ENCODE measurements at places on chromosomes 7 and 10. TPM values are rescaled to one million over a fixed set of nuclear protein-coding genes. Genes with fewer than 3 reads are reported as not detected.

DNA sequence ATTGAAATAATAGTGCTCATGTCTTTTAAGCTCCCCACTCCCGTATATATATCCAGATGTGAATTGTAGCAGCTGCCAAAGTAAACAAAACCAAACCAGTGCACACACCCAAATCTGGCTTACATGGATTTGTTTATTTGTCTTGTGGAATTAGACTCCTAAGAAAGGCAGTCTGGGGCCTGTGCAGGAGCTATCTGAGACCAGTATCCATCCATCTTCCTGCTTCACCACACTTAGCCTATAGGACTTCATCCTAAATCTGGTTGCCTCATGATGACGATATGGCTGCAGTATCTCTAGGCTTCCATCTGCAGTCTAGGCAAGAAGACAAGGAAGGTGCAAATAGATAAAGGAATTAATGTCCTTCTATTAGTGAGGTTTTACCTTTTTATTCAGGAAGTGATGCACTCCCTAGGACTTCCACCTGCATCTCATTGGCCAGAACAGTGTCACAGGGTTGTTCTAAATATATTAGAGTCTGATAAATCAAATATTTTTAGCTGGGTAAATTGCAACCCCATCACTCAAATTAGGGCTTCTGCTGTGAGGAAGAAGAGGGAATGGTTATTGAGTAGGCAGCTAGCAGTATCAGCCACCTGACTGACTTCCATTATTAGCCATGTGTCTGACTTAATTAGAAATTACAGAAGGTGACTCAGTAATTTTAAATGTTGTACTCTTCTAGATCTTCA is 6.0 kb downstream of the WIPF3 start:
- no peak overlapping the region for H3K4me3 ChIP-seq
- H3K27me3 ChIP-seq, result peaks cover 51% of the 10 kb centered on the region
- no peak for DNase-seq
- H3K36me3 ChIP-seq, result no peaks in the 10 kb centered on the region
- H3K27ac ChIP-seq, result no peak overlapping the region
- peaks cover under 1% of the 10 kb centered on the region for H3K4me1 ChIP-seq

UBN2 gene
- 23.5 TPM for total RNA-seq

TET1 gene
- total RNA-seq, result 2.1 TPM

GRCh38 chr7:151459726-151460473 is 20.0 kb upstream of the CRYGN start:
- DNase-seq, result peak; percentile 81
- H3K36me3 ChIP-seq, result peaks cover 4% of the 10 kb centered on the region
- H3K4me3 ChIP-seq, result no peak overlapping the region
- no peaks in the 10 kb centered on the region for H3K27me3 ChIP-seq
- H3K27ac ChIP-seq, result peak overlapping the region; percentile 70

TFEC gene
- 29.8 TPM for total RNA-seq

DNA sequence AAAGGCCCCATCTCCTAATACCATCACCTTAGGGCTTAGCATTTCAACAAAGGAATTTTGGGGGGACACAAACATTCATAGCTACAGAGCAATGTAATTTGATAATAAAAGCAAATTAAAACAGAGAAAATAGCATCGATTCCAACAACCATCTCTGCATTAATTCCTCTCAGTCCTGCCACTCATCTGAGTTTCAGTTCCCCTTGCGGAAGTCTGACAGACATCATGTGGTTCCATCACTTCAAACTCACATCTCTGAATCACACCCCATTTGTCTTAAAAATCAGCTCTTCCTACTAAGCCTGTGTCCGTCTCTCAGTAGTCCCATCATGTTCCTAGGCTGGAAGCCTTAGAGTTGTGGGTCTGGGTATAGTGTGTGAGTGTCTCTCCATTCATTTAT is 3.6 kb downstream of the ADCK2 start:
- no peak overlapping the region for H3K4me3 ChIP-seq
- no peaks in the 10 kb centered on the region for H3K27me3 ChIP-seq
- no peak overlapping the region for H3K27ac ChIP-seq
- peaks cover 20% of the 10 kb centered on the region for H3K4me1 ChIP-seq
- H3K36me3 ChIP-seq, result peaks cover 17% of the 10 kb centered on the region
- DNase-seq, result no peak

DNA sequence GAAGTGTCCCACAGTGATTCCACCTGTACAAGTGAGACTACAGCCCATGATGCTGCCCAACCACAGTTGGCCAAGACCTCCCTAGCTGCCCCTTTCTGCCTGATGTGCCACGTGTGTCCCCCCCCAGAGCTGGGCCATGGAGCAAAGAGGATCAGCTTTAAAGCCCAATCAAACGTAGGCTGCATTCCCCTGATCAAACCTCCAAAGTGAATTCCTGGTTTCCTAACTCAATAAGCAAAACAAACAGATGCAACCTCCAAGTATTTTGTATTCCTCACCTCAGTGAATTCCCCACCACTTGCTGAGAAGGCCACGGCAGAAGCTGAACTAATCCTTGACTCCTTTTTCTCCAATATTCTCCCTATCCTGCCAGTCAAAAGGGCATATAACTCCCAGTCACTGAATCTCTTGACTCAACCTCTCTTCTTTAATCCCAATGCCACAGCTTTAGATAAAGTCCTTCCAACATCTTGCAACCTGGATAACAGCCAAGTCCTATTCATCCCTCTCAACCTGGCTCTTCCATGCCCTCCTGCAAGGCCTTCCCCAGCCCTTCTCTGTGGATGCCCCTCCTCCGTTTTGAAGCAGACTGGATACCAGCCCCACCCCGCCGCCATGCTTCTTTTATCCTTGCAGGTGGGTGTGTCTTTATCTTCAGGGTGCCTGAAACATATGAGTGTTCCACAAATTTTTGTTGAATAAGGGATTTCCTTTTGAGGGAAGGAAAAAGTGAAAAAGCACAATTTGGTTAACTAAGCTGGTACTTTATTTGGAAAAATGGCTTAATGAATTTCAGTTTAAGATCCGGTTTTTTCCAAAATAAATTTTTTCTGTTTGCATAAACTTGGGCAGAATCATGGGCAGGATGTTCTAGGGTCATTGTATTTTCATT is 285.2 kb upstream of the MKLN1 start:
- H3K36me3 ChIP-seq, result no peaks in the 10 kb centered on the region
- no peak for DNase-seq
- no peaks in the 10 kb centered on the region for H3K27me3 ChIP-seq
- H3K27ac ChIP-seq, result no peak overlapping the region
- peaks cover 25% of the 10 kb centered on the region for H3K4me1 ChIP-seq

DNA sequence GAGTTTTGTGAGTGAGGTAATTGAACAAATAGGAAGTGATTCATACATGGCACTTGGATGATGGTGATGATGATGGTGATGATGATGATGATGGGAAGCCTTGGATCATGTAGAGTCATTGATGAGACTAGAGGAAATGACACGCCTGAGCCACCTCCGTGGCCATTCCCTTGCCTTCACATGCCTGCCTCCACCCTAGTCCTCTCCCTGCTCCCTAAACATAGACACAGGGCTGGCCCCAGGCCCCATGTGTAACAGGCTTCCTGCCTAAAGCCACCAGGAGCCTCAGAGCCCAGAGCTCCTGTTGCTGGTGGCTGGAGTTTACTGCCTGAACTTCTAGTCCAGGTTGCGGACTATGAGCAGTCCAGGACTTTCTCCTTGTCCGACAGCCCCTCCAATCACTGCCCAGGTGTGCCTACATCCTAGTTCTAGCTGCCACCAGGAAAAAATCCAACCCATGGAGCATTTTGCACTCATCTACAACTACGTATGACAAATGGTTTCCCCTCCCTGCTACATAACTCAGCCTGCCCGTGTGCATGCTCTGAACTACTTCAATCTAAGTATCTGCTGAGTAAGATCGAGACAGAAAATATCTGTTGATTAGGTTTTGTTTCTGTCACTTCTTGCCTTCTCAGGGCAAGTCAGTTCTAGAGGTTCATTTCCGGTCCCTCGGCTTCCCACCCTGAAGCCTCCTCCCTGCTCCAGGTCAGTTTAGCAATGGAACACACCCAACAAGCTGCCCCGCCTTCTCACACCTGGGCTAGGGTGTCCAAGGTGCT is 35.5 kb upstream of the KDM7A start:
- no peaks in the 10 kb centered on the region for H3K27me3 ChIP-seq
- no peak overlapping the region for H3K4me3 ChIP-seq
- H3K36me3 ChIP-seq, result no peaks in the 10 kb centered on the region

NT5C3A gene
- 34.0 TPM for total RNA-seq

CALML3 gene
- total RNA-seq, result not detected

DNA sequence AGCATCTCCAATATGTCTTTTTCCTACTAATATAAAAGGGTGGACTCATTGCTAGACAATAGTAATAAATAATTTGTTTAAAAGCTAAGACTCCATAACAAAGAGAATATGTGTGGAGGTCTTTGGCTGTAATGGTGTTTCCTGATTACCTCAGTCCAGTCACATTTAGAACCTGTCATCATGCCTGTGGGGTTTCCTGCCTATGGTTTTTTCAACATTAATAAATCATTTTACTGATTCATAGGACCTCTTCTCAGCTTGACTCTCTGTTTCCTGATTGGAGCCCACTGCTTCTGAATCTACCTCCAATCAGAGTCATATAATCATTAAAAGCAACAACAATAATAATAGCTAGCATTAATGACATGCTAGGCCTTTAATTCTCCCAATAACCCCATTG is 52.4 kb upstream of the GNAI1 start:
- no peak overlapping the region for H3K4me3 ChIP-seq
- no peaks in the 10 kb centered on the region for H3K27me3 ChIP-seq
- no peak overlapping the region for H3K27ac ChIP-seq
- no peaks in the 10 kb centered on the region for H3K36me3 ChIP-seq
- no peak for DNase-seq

DNA sequence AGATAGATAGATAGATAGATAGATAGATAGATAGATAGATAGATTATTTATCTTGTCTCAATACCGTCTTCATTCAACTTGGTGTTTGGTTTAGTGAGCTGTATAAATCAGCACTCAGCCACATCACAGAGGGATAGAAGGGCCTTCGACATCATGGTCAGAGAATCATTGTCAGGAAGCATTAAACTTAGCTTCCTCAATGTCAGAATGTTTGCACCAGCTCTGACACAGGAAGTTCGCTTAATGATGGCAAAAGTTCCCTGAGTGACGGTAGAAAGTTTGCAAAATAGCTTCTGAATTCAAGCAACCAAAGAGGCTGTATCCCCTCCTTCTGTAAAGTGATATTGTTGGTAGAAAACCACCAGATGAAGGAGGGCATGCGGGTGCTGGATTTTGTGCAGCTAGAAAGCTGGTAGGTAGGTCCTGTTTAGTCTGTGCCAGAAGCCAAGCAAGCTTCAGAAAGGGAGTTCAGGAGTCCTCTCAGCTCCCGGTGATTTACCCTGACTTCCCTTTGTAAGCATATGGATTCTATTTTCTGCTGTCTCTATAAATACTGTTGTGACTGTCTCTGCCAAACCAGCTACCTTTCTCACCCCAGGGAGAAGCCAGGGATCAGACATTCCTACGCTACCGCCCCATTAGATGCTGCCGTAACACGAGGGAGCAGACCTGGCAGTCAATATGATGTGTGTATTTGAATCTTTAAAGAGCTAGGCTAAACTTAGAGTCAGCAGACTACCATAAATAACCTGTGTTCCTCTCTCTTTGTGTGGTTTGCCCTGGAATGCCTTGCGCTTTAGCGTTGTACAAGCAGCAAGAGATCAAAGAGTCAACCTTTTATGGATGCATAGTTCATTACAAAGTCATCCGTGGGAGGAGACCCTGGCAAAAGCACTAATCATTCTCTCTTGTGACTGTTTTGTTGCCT is 200.5 kb upstream of the KIAA1217 start:
- no peaks in the 10 kb centered on the region for H3K36me3 ChIP-seq
- H3K4me1 ChIP-seq, result no peaks in the 10 kb centered on the region
- no peak overlapping the region for H3K4me3 ChIP-seq
- no peaks in the 10 kb centered on the region for H3K27me3 ChIP-seq
- no peak for DNase-seq

GRCh38 chr7:31327071-31327470 is 13.5 kb downstream of the NEUROD6 start:
- no peak for DNase-seq
- H3K27me3 ChIP-seq, result no peaks in the 10 kb centered on the region
- no peak overlapping the region for H3K4me3 ChIP-seq
- no peak overlapping the region for H3K27ac ChIP-seq

DNA sequence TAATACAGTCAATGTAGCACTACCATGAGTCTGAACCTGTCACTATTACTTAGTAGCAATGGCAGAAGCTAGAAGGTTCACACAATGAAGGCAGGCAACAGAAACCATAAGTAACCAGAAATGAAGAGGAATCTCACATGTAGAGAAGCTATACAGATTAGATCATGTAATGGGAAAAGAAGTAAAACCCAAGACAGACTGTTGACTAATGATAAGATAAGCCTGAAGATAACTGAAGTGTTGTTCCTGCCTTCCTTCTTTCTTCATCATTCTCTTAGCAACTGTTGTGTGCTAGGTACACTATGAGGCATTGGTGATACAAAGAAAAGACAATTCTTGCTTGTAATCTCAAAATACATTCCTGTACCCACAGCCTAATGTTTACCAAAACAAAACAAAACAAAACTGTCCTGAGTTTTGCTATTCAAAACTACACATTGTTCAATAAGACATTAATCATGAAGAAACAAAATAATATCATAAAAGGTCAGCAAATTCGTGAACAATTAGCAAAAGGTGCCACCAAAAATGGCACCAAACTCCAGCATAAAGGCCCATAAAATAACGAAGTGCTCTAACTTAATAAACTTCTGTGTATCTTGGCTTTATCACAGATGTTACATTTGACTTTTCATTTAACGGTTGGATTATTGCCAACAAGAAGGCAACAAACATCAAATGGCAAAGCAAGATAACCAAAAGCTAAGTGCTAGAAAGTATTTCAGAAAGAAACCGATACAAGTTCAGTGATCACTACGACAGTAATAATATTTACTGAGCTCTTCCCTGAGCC is 27.1 kb downstream of the ZNF800 start:
- peaks cover 54% of the 10 kb centered on the region for H3K36me3 ChIP-seq
- no peaks in the 10 kb centered on the region for H3K4me1 ChIP-seq
- H3K27me3 ChIP-seq, result no peaks in the 10 kb centered on the region
- H3K4me3 ChIP-seq, result no peak overlapping the region
- no peak for DNase-seq

GPER1 gene
- total RNA-seq, result 11.1 TPM

- H3K4me1 ChIP-seq, result peaks cover 50% of the 10 kb centered on the region
- no peak overlapping the region for H3K27ac ChIP-seq
- no peaks in the 10 kb centered on the region for H3K27me3 ChIP-seq
- DNase-seq, result no peak
Observed at GRCh38 chr7:55534916-55535590, 37.2 kb downstream of the VOPP1 start.

GRCh38 chr7:137985897-137986251 is 16.0 kb downstream of the CREB3L2 start:
- DNase-seq, result no peak
- peak overlapping the region; percentile 20 for H3K27ac ChIP-seq
- peaks cover 77% of the 10 kb centered on the region for H3K4me1 ChIP-seq
- no peak overlapping the region for H3K4me3 ChIP-seq
- H3K36me3 ChIP-seq, result no peaks in the 10 kb centered on the region
- no peaks in the 10 kb centered on the region for H3K27me3 ChIP-seq

GRCh38 chr10:95437669-95438068 is 123.5 kb downstream of the SORBS1 start:
- no peaks in the 10 kb centered on the region for H3K27me3 ChIP-seq
- no peaks in the 10 kb centered on the region for H3K36me3 ChIP-seq
- peaks cover 8% of the 10 kb centered on the region for H3K4me1 ChIP-seq
- no peak overlapping the region for H3K4me3 ChIP-seq
- no peak overlapping the region for H3K27ac ChIP-seq

SLC18A3 gene
- not detected for total RNA-seq

WNT16 gene
- total RNA-seq, result not detected
